ENCODE measurements at places on chromosomes 6 and 20.

- no peak for DNase-seq
- no peaks in the 10 kb centered on the region for H3K4me1 ChIP-seq
- no peak overlapping the region for H3K27ac ChIP-seq
- no peaks in the 10 kb centered on the region for H3K27me3 ChIP-seq
Measured at GRCh38 chr6:22949967-22950366, 380.6 kb downstream of the HDGFL1 start.

DNA sequence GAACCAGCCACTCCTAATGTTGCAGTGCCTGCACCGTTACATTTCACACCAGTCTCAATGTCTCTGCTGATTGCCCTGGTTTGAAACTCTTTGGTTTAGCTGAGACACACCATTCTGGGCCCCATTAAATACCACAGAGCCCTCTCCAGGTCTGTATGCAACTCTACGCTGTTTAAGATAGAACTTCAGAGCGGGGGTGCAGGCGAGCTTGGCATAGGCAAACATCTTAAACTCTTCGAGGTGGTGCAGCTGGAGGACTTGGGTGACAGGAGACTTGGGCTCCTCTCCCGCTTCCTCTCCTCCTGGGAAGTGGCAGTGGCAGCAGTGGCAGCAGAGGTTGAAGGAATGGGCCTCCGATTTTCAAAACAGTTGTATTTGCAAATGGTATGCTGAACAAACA is 18.5 kb upstream of the SSR1 start:
- no peak overlapping the region for H3K4me3 ChIP-seq
- no peaks in the 10 kb centered on the region for H3K4me1 ChIP-seq
- no peaks in the 10 kb centered on the region for H3K36me3 ChIP-seq
- no peak for DNase-seq

- no peaks in the 10 kb centered on the region for H3K27me3 ChIP-seq
- no peaks in the 10 kb centered on the region for H3K4me1 ChIP-seq
- no peak overlapping the region for H3K27ac ChIP-seq
- peaks cover 13% of the 10 kb centered on the region for H3K36me3 ChIP-seq
- no peak overlapping the region for H3K4me3 ChIP-seq
- no peak for DNase-seq
Measured at GRCh38 chr6:44388887-44389286, 1.4 kb downstream of the CDC5L start.

GRCh38 chr6:122184401-122184827 is 215.0 kb upstream of the HSF2 start:
- no peaks in the 10 kb centered on the region for H3K27me3 ChIP-seq
- no peaks in the 10 kb centered on the region for H3K4me1 ChIP-seq
- H3K27ac ChIP-seq, result peak overlapping the region; percentile 49
- peak overlapping the region; percentile 17 for H3K4me3 ChIP-seq
- peak; percentile 28 for DNase-seq
